ENCODE measurements at places on chromosomes 5 and 9.

GRCh38 chr5:119287547-119288111 lies 68.2 kb upstream of the TNFAIP8 start:
- peak; percentile 65 for DNase-seq

GRCh38 chr5:149211566-149211965 lies 60.1 kb upstream of the AFAP1L1 start:
- peak; percentile 87 for DNase-seq

GRCh38 chr9:83294816-83295215 lies 231.9 kb upstream of the RASEF start:
- DNase-seq = no peak

DNA sequence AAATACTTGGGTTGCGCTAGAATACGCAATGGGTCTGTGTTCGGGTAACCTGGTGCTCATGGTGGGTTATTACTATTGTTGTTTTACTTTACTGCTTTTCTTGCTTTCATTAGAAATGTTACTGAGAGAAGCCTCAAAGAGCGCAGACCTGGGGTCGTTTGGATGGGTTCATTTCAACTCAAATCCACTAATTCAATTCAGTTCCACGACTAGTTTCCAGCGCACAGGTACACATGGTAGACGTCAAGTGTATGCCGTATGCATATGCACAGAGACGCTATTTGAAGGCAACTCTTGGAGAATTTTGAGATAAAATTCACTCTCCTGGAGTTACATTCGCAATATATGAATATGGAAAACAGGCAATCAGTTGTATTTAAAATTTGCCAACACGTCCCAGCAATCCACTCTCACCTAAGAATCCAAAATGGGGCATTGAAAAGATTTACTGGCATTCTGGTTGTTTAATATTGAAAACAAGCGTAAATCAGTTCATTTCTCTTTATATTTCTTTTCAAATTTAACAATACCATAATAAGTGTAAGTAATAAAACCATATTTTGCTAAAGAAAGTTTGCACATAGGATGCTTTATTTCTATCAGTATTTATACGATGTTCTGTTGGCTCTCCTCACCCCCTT lies 4.4 kb upstream of the PAX5 start:
- DNase-seq = no peak

GRCh38 chr5:83169571-83170337 lies 92.4 kb downstream of the XRCC4 start:
- no peak for DNase-seq

GRCh38 chr5:67459253-67459652 lies 262.7 kb upstream of the CD180 start:
- DNase-seq = no peak

DNA sequence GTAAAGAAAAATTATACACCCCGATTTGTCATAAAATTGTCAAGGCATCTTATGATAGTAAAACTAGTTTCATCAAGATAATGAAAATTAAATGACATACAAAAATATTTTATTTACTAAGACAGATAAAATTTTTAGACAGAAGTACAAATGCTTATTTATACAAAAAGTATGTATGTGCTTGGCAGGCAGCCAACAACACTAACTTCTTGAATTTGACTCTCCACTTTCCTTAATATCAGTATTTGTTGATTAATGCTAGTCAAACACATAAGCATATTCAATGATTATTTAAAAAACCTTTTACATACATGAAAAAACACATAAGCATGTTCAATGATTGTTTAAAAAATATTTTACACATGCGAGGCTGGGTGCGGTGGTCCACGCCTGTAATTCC lies 1079.9 kb upstream of the CDH6 start:
- no peak for DNase-seq

- no peak for DNase-seq
These were observed 495.0 kb downstream of the DMAC1 start for GRCh38 chr9:7304627-7304995.

DNA sequence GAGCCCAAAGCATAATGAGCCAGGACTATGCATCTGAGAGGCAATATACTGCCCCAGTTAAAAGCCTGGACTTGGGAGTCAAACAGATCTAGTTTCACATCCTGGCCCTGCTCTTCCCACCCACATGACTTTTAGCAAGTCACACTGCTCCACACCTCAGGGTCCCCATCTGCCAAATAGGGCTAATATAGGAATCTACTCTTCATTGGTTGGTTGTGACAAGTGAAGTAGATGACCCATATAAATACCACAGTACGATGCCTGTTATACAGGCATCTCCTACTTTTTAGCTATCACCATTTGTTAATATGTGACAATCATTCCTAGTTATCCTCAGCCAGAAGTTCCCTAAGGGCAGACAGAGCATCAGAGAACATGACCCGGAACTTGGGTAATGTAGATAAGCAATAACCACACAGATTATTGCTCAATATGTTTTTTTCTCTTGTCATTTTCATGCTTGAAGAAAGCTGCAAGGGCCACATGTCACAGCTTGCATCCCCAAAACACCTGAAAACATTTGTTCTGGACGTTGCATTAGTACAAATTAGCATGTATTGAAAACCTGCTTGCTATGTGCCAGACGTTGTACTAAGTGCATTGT lies 20.4 kb downstream of the ADAM19 start:
- no peak for DNase-seq

DNA sequence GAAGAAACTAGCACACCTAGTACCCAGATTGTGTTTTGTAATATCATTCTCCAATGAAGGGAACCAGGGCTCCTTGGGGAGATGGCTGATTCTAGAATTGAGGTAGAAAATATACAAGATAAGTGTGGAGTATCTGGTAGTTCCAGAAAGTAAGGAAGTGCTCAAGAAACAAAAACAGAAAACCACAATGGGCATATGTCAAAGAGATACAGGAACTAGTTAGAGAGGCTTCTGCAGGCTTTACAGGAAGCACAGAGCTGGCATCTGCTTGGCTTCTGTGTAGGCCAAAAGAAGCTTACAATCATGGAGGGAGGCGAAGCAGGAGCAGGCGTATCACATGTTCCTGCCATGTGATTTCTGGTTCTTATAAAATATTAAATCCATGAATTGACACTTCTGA lies 105.7 kb upstream of the TMEM161B start:
- no peak for DNase-seq

- DNase-seq = no peak
These were observed 87.1 kb upstream of the ELL2 start for GRCh38 chr5:96048763-96049162.

- DNase-seq = no peak
These were observed 707 bp upstream of the ZFYVE16 start for GRCh38 chr5:80406980-80407734.

DNA sequence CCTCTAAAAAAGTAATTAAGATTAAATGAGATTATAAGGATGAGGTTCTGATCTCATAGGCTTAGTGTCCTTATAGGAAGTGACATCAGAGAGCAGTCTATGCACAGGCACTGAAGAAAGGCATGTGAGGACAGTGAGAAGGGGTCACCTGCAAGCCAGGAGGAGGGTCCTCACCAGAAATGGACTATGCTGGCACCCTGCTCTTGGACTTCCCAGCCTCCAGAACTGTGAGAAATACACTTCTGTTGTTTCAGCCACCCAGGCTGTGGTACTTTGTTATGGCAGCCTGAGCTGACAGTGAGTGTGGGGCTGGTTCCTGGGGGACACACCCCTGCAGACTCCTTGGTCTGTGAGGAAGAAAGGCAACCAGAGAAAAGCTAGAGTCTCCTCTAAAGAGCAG lies 34.7 kb upstream of the IL6ST start:
- no peak for DNase-seq

DNA sequence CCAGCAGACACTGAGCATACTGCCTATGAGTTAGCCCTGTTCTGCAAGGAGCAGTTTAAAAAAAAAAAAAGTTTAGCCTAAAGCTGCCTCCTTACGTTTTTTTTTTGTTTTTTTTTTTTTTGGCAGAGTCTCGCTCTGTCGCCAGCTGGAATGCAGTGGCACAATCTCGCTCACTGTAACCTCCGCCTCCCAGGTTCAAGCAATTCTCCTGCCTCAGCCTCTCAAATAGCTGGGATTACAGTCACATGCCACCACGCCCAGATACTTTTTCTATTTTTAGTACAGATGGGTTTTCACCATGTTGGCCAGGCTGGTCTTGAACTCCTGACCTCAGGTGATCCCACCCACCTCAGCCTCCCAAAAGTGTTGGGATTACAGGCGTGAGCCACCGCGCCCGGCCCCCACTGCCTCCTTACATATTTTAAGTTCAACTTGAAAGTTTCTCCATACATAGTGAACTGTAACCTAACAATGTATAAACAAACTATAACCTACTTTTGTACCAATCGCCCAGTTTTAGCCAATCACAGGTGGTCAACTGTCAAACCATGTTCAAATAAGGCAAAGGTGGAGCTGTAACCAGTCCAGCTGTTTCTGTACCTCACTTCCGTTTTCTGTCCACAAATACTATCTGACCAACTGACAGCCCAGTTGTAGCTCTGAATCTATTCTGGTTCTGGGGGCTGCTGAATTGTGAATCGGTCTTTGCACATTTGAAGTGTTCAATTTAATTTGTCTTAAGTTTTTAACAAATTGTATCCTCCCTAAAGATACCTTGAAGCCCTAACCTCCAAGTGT lies 17.1 kb downstream of the GKAP1 start:
- no peak for DNase-seq

DNA sequence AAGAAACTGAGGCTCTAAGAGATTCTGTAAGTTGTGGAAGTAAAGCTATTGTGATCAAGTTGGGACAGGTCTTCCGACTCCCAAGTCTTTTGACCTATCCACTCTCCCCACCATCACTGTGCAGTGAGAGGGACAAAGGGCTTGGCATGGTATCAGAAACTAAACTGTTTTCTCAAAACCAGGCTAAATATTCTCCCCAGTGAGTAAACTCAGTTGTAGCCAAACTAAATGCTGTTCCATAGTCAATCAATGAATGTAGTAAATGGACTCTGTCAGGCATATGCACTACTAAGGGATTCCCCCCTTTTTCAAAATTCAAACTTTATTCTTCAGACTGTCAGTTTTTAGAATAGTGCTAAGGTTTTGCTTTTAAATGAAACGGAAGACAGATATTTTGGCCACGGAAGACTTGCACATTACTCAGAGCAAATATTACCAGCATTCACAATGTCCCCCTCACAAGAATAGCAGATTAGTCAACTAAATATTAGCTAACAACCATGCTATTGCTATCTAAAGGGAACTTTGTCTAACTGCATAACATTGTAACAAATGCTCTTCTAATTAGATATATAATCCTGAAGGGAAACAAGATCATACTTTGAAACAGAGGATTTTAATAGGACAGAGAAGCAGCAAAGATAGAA lies 7.1 kb downstream of the PRKAA1 start:
- DNase-seq = no peak

- DNase-seq = no peak
These were observed 26.6 kb upstream of the PIP5K1B start for GRCh38 chr9:68678430-68678829.

GRCh38 chr9:108911820-108912219 lies 22.1 kb downstream of the ELP1 start:
- no peak for DNase-seq

GRCh38 chr9:114621561-114621960 lies 10.5 kb downstream of the TMEM268 start:
- DNase-seq = no peak

- DNase-seq = no peak
These were observed 266.2 kb downstream of the ARHGAP26 start for GRCh38 chr5:143036146-143036927.

- DNase-seq = peak; percentile 23
These were observed 30.4 kb upstream of the SLIT3 start for GRCh38 chr5:169331292-169331852.

DNA sequence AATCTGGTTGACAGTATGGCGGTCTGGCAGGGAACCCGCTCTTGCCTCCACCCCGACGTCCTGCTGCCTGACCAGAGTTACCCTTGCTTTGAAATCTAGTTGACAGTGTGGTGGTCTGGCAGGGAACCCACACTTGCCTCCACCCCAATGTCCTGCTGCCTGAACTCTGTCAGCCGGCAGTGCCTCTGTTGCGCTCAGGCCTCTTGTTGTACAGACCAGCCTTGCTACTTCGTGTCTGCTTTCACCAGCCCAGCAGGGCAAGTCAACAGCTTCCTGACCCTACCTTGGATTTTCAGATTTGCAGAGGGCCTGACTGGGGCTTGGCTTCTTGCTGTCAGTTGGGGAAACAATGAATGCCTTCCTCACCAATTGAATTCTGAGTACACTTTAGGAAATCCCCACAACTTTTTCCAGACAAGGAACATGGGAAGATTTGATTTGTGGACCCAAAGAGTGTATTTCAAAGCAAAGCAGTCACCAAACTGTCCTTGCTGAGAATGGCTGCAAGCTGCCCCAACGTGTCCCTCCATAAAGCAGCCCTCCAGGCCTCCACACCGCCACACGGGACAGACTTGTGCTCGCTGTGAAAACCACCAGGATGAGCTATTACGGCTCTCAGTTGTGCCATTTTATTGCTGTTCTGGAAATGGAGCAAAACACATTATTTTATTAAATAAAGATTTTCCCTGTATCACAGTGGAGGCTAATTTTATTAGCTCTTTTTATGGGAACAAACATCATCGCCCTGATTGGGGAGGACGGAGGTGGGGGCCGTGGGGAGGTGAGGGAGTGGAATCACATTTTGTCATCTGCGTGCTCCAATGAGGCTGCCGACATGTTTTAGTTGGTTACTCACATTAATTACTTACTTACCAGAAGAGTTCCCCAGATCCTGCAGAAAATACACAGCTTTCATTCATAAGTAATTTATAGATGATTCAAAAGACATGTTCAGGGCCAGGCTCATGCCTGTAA lies 189.3 kb downstream of the AOPEP start:
- DNase-seq = no peak

DNA sequence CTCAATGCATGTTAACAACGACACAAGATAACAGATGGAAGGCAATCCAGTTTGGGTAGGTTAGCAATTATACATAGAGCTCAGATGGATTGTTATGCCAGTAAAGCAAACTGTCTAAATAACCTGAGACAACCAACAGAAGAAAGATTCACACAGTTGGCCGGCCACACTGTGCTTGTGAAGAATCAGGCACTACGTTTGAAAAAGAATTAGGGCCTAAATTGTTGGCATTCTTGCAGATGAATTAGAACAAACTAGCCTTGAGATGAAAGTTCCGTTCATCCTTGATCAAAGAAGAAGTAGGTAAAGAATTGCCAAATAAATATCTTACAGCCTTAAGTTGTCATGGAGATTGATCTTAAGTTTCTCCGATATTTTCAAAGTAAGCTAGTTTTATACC lies 210.6 kb downstream of the CDH18 start:
- no peak for DNase-seq

- DNase-seq = no peak
These were observed 191.0 kb downstream of the RAB3C start for GRCh38 chr5:58773744-58774441.

Data from M059J (cell line).